ENCODE measurements at places on chromosomes 16 and 17.

DNA sequence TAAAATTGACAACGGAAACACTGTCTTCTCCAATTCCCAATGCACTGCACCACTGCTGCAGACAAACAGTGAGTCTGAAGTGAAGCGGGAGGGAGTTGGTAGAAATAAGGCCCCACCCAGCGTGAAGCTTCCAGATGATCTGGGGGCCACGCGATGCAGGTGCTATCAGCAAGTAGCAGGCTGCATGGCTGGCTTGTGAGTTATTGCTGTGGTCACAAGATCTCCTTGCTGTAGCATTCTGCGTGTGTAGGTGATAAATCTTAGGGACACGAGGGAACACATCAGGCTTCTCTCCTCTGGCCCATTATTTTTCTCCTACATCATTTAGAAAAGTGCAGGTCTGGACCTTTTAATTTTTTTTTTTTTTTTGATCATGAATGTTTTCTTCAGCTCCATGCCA, 407.6 kb downstream of the TMEM114 start:
- no peak for DNase-seq

DNA sequence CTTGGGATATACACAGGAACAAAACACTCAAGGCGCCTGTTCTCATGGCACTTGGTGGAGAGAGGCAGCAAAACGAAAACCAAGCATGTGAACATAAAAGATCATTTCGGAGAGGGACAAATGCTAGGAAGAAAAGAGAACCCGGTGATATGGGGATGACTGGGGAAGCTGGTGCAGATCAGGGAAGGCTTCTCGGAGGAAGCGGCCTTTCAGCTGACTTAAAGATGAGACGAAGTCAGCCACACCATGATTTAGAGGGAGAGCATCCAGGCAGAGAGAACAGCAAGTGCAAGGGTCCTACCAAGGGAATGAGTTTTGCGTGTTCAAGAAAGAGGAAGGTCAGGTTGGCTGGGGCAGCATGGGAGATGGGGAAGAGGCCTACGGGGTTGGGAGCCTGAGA, 250.9 kb downstream of the KATNIP start:
- no peak for DNase-seq

DNA sequence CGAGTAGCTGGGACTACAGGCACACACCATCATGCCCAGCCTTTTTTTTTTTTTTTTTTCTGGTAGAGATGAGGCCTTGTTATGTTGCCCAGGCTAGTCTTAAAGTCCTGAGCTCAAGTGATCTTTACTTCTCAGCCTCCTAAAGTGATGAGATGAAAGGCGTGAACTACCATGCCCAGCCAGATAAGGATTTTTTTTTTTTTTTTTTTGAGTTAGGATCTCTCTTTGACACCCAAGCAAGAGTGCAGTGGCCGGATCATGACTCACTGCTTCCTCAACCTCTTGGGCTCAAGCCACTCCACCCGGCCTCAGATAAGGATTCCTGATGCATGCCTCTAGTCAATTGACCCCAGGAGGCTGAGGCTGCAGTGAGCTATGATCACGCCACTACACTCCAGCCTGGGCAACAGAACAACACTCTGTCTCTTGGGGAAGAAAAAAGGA, 11.2 kb upstream of the PLEKHG4 start:
- DNase-seq, result peak; percentile 16

DNA sequence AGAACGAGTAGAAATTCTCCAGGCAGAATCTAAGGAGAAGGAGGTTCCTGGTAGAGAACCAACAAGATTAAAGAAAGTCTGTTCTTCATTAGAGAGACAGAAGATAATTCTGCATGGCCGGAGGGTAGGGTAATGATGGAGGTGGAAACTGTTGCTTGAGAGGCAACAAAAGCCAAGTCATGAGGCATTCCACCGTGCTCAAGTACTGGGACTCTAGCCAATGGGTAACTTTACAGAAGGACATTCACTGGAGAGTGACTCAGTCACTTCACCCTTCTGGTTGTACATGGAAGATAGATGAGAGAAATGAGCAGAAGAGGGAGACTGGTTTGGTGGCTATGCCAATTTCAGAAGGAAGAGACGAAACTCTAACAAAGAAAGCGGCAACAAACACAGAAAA, 53.6 kb upstream of the ANKFN1 start:
- DNase-seq, result no peak

GRCh38 chr16:84020353-84020752, 22.2 kb downstream of the SLC38A8 start:
- DNase-seq, result no peak

- no peak for DNase-seq
Observed at GRCh38 chr16:22123146-22123545, 30.8 kb downstream of the VWA3A start.

DNA sequence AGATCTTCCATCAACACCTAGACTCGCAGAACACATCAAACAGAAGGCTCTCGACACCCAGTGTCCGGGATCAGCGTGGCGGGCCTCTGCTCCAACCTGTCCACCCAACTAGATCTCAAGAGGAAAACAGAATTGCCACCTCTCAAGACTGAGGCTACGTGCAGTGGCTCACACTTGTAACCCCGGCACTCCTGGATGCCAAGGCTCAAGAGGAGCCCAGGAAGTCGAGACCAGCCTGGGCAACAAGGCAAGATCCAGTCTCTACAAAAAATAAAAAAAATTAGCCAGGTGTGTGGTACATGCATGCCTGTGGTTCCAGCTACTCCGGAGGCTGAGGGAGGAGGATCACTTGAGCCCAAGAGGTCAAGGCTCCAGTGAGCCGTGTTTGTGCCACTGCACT, 132.6 kb downstream of the ZFHX3 start:
- DNase-seq, result no peak

DNA sequence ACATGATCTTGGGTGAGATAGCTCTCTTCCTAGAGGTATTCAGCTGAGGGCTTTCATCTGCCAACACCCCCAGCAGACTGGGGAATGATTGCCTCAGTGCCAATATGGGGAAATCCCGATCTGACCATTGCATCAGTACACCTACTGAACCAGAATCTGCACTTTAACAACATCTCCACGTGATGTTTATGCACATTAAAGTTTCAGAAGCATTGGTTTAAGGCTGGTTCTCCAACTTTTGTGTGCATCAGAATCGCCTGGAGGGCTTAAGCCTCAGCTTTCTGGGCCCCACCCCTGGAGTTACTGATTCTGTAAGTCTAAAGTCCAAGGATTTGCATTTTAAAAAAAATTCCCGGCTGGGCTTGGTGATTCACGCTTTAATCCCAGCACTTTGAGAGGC, 123.6 kb upstream of the MED13 start:
- DNase-seq, result no peak

DNA sequence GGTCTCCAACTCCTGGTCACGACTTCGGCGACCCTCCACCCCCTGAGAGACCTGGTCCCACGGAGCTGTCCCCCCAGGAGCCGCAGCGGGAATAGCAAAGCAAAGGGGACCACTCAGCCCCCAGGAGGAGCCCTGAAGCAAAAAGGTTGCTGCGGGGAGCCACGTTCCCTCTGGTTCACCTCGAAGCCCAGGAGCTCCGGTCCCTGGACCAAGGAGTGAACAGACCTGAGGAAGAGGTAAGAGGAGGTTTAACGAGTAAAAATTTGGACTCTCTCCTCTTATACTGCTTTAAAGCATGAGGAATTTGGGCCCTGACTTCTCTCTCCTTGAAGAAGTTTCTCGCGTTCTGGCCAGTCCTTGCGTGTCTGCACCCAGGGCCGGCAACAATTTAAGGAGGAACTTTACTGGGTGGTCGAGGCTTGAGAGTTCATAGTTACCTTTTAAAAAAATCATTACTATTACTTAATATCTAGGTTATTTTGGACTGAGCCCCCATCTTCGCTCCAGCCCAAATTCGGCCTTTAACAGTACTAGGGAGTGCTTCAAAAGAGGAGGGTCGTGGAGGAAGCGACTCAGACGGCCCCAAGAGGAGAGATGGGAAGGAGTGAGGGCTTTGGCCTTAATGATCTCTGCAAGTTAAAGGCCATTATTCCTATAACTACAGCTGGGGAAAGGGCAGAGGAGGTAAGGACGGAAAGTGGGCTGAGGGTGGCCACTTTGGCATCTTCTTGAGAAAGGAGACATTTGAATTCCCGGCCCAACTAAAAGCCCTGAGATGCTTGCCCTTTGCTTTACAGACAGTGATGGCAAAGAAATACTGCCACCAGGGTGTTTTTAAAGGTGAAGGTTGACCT, 16.9 kb upstream of the HOXB9 start:
- DNase-seq, result no peak

DNA sequence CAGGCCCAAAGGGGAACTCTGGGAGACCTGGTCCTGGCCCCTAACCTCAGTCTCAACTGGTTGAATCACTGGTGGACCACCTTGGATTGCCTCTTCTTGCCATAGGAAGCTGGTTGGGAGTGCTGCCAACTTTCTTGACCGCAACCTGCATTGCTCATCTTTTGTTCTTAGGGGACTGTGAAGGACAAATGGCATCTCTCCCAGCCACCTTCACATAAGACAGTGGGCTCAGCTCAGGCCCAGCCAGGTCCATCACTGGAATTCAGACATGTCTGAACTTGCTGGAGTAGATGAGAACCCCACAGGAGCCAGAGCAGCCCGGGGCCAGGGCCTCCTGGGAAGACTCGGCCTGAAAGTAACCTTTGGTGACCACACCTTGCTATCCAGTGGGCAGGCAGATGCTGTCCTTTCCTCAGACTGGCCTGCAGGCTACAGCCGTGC, 18.8 kb downstream of the ADORA2B start:
- no peak for DNase-seq

- DNase-seq, result no peak
Observed at GRCh38 chr17:55825213-55825612, 74.4 kb downstream of the PCTP start.

GRCh38 chr16:88617268-88618031, 20.9 kb upstream of the IL17C start:
- DNase-seq, result no peak

- DNase-seq, result no peak
Observed at GRCh38 chr17:72158895-72159885, 38.4 kb downstream of the SOX9 start.

All from CD8-positive, alpha-beta memory T cell (primary cell).